Stimulated activated CD8-positive, alpha-beta memory T cell treated with anti-CD3 and anti-CD28 coated beads, Interleukin-4, amount 100 ng/mL, for 48 hours (primary cell): ENCODE measurements at places on chromosomes 6 and 20.
A peak's percentile ranks its signal among the peaks of the same experiment; 100 is the strongest.

DNA sequence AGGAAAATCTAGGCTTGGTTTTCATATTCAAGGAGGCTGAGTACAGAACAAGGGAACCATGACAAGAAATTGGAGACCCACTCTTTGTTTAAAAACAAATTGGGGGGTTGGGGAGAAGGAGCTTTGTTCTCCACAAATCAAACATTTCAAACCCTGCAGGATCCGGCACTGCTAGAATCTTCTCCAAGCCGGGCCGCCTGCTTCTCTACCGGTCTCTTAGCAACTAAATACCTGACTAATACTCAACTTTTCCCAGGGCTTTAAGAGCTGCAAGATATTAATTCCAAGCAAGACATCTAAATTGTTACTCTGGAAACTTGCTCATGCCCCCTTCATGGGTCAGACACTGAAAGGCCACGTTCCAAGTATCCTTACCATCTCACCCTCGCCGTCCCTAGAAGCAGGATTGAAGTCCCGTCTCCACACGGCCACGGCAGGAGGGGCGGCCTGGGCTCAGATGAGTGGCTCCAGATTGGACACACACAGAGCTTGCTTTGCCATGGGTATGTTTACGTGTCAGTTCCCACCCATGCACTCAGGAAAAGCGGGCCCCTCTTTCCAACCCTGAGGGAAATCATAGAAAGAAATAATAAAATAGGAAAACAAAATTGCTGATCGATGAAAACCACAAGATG lies 126.4 kb upstream of the CDH4 start:
- no peak for DNase-seq

- no peak for DNase-seq
Observed at GRCh38 chr6:80098392-80098791, 8.1 kb upstream of the BCKDHB start.

- no peak for DNase-seq
Observed at GRCh38 chr6:71510057-71510713, 221.6 kb downstream of the OGFRL1 start.

GRCh38 chr6:97563529-97563928 lies 280.5 kb upstream of the MMS22L start:
- DNase-seq, result no peak

- DNase-seq, result no peak
Observed at GRCh38 chr6:83258517-83258916, 65.4 kb downstream of the RWDD2A start.

- DNase-seq, result no peak
Observed at GRCh38 chr20:61855286-61855685, 210.4 kb downstream of the TAF4 start.

DNA sequence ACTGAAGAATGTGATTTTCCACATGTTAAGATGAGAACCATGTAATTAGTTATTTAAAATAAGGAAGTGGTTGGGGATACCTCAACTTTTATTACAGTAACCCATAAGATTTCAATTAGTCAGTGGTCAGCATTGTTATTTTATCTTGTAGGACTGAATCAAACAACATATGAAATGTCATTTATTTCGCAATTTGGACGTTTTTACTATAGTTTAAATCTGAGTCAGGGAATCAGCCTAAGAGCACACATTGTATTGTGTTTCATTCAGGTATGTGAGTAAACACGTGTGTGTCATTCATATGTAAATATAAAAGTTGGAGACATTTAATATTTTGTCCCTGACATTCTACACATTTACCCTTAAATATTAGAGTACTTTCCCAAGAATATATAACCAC lies 1418.7 kb downstream of the GRIK2 start:
- no peak for DNase-seq

- DNase-seq, result no peak
Observed at GRCh38 chr6:145723646-145724045, 11.7 kb downstream of the EPM2A start.

DNA sequence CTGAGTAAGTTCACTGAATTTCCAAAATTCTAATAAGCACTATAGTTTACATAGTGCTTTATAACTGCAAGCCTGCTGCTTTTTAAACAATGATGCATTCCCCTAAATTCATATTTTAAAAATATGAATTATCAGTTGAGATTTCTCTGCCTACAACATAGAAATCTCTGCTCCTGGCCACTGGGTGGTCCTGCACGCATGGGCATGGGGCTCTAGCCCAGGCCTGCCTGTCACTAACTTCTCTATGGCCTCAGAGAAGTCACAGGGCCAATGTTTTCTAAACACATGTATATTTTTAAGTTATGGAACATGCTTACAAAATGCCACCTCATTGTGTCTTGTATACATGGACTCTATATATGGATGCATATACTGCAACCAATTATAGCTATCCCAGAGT lies 211.0 kb downstream of the FOXC1 start:
- DNase-seq, result no peak

GRCh38 chr6:141261016-141261671 lies 871.6 kb upstream of the GJE1 start:
- DNase-seq, result no peak

- DNase-seq, result peak; percentile 46
Observed at GRCh38 chr20:20369250-20370093, 1.6 kb downstream of the INSM1 start.

- no peak for DNase-seq
Observed at GRCh38 chr6:15036690-15037245, 209.1 kb upstream of the JARID2 start.

DNA sequence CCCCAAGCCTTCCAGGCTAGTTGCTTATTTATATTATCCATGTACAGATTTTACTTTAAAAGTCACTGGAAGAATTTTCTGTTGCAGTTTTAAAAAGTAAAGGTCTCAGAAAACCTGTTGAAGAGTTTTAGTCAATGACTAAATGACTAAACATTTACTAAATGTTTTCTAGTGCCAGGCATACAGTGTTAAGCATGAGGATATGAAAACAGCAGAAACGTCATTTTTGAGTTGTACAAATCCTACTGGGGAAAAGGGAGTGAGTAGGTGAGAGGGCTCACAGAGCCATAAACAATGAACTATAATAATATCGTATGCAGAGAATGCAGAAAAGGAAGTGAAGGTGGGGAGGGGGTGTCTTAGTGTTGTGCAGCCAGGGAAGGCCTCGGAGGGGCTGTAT lies 66.3 kb downstream of the MAN1A1 start:
- DNase-seq, result no peak
